Kidney (tissue), 22 donors: ENCODE measurements at places on chromosomes 1 and 21.

DNA sequence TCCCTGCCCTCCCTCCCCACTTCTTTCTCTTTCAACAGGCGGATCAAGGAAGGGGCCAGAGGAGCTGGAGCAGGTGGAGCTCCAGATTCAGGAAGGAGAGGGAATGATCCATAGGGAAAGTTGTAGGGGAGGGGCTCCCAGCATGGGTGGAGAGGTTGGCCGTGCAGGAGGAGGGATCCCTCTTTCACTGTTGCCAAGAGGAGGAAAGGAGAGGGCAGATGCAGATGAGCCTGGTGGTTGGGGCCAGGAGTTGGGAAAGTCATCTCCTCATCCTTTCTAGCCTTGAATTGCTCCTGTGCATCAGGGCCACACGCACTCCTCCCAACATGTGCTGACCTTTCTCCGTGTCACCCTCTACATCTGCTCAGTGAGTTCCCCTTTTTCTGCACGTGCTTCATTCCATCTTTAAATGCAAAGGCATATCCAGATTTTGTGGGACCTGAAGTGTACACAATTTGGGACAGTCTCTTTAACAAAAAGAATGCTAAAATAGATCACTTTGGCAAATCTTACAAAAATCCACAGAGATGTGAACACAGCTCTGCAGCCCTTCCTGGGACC, 32.4 kb downstream of the ZBTB18 start:
- no peaks in the 10 kb centered on the region for H3K4me1 ChIP-seq
- H3K27me3 ChIP-seq, result no peaks in the 10 kb centered on the region
- no peak overlapping the region for H3K4me3 ChIP-seq
- no peaks in the 10 kb centered on the region for H3K36me3 ChIP-seq
- no peak for DNase-seq

- no peaks in the 10 kb centered on the region for H3K27me3 ChIP-seq
- no peaks in the 10 kb centered on the region for H3K4me1 ChIP-seq
Measured at GRCh38 chr21:21003701-21004100, 5.5 kb downstream of the NCAM2 start.

GRCh38 chr1:27130798-27131197, 24.1 kb downstream of the SLC9A1 start:
- DNase-seq, result no peak
- no peak overlapping the region for H3K4me3 ChIP-seq
- H3K27ac ChIP-seq, result no peak overlapping the region
- no peaks in the 10 kb centered on the region for H3K4me1 ChIP-seq
- no peaks in the 10 kb centered on the region for H3K27me3 ChIP-seq

- no peak overlapping the region for H3K4me3 ChIP-seq
- H3K27me3 ChIP-seq, result no peaks in the 10 kb centered on the region
- no peaks in the 10 kb centered on the region for H3K36me3 ChIP-seq
- DNase-seq, result no peak
- peaks cover 3% of the 10 kb centered on the region for H3K4me1 ChIP-seq
Measured at GRCh38 chr1:113396585-113396984, 6.3 kb downstream of the MAGI3 start.

DNA sequence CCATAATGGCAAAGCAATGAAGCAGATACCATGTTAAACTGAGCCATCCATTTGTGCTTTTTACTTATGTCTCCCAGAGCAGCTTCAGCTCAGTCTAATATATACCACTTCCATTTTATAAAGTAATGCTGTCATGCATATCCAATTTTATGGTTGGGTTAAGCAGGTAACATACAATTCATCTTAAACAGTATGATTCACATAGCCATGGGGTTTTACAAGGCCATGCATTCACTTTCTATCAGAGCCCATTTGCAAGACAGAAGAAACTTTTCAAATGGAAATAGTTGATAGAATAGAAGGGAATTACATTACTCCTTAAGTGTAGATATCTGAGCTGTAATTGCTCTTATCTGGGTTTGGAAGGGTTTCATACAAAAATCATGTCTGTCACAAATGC, 580.5 kb upstream of the CXADR start:
- H3K36me3 ChIP-seq, result no peaks in the 10 kb centered on the region
- H3K4me3 ChIP-seq, result no peak overlapping the region
- no peaks in the 10 kb centered on the region for H3K27me3 ChIP-seq

GRCh38 chr1:101943237-101943636, 53.5 kb downstream of the OLFM3 start:
- H3K4me1 ChIP-seq, result no peaks in the 10 kb centered on the region
- DNase-seq, result no peak
- no peaks in the 10 kb centered on the region for H3K36me3 ChIP-seq
- H3K4me3 ChIP-seq, result no peak overlapping the region
- H3K27me3 ChIP-seq, result no peaks in the 10 kb centered on the region

DNA sequence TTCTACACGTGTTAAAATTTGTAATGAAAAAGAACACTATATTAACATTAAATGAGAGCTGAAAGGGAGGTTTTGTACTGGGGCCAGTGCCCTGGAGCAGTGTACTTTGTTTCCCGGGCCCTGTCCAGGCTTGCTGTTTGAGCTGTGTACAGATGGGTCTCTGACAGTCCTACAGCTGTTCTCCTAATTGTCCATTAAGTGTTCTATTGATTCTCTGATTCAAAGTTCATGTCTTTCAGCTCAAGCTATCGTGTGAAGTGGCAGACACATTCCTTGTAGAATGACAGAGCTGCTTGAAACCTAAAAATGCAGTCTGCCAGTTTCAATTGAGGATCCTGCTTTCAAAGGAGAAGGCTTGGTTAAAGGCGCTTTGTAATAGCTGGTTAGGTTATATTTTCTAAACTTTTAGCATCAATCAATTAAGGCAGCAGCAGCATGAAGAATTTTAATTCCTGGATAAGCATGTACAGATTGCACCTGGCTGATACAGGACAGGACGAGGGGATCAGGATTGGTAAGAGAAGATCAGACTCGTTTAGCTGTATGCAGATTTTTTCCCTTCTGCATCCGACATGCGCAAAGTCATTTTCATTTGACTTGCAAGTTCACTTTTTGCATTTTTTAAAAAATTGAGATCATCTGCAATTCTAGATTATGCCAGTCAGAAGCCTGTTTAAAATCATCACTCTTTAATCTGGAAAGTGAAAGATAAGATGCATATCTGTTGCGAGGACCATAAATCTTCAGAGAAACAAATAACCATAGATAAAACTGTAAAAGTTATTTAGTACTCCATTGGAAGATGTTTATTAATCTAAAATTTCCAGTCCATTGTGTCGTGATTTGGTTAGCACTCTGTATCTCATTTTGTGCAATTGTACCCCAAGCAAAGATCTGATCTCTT, 98.5 kb downstream of the ATG4C start:
- H3K36me3 ChIP-seq, result no peaks in the 10 kb centered on the region
- H3K27me3 ChIP-seq, result no peaks in the 10 kb centered on the region
- no peaks in the 10 kb centered on the region for H3K4me1 ChIP-seq
- no peak overlapping the region for H3K27ac ChIP-seq
- H3K4me3 ChIP-seq, result no peak overlapping the region

GRCh38 chr1:115557715-115558114, 84.1 kb upstream of the VANGL1 start:
- no peaks in the 10 kb centered on the region for H3K27me3 ChIP-seq
- no peaks in the 10 kb centered on the region for H3K4me1 ChIP-seq
- H3K36me3 ChIP-seq, result no peaks in the 10 kb centered on the region
- DNase-seq, result no peak

- H3K4me3 ChIP-seq, result no peak overlapping the region
- H3K27ac ChIP-seq, result no peak overlapping the region
- H3K36me3 ChIP-seq, result no peaks in the 10 kb centered on the region
- no peaks in the 10 kb centered on the region for H3K27me3 ChIP-seq
- peaks cover 33% of the 10 kb centered on the region for H3K4me1 ChIP-seq
Measured at GRCh38 chr1:64956733-64957441, 9.5 kb downstream of the JAK1 start.

DNA sequence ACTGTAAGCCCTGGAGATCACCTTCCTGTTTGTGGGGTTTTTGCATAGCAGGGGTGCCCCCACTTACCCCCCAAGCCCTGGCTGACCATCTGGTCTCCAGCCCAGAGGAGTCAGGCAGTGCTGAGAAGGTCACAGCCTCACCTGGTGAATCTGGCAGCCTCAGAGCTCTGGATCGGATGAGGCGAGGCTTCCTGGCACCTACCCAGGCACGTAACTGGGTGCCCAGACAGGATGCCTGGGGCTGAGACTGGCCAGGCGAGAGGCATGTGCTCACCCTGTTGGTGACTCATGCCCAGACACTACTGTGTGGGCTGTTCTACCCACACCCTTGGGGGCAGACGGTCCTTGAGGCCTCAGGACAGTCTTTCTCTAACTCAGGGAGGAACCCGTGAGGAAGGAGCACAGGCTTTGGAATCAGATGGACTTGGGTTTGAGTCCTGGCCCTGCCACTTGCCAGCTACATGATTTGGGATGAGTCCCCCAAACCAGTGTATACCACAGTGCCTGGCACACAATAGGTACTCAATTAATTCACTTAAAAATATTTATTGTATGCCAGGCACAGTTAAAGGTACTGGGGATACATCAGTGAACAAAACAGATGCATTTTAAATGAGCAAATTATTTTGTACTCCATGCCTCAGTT, 15.1 kb upstream of the PADI3 start:
- H3K27me3 ChIP-seq, result no peaks in the 10 kb centered on the region
- no peak overlapping the region for H3K27ac ChIP-seq
- H3K4me1 ChIP-seq, result no peaks in the 10 kb centered on the region
- peak; percentile 96 for DNase-seq
- H3K36me3 ChIP-seq, result no peaks in the 10 kb centered on the region

GRCh38 chr1:212067787-212068186, 32.2 kb downstream of the DTL start:
- no peak for DNase-seq
- H3K27me3 ChIP-seq, result no peaks in the 10 kb centered on the region
- H3K4me1 ChIP-seq, result no peaks in the 10 kb centered on the region
- H3K27ac ChIP-seq, result no peak overlapping the region

DNA sequence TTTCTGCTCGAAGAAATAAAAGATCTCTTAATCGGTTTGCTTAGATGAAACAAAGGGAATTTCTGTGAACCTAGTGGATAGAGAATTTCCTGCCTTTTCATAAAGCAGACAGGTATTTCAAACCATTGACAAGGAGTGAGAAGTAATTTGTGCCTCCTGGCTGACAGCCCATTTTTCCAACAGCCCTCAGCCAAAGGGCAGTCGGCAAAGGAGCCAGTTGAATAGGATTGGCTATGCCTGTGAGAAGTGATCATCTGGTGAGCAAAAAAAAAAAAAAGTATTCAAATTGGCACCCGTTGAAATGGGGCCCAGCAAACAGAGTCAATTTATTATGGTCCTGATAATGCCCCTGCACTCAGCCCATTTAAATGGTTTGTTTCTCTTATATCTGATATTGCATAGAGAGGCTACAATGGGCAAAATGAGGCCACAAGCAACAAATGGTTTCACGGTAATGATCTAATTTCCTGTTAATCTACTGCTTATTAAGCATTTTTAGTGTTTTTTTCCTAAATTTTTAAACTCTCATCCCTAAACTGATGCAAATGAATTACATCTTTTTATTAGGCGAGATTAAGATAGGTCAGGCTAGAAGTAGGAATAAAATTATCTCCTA, 477.5 kb downstream of the NUF2 start:
- no peaks in the 10 kb centered on the region for H3K4me1 ChIP-seq
- no peak overlapping the region for H3K27ac ChIP-seq
- no peak for DNase-seq
- no peaks in the 10 kb centered on the region for H3K27me3 ChIP-seq
